ENCODE measurements at places on chromosomes 5 and 9. TPM values are rescaled to one million over a fixed set of nuclear protein-coding genes. Genes with fewer than 3 reads are reported as not detected.

The CENPK gene
- 11.3 TPM for total RNA-seq

The THBS4 gene
- total RNA-seq = 1.5 TPM

The RELL2 gene
- 6.1 TPM for total RNA-seq

DNA sequence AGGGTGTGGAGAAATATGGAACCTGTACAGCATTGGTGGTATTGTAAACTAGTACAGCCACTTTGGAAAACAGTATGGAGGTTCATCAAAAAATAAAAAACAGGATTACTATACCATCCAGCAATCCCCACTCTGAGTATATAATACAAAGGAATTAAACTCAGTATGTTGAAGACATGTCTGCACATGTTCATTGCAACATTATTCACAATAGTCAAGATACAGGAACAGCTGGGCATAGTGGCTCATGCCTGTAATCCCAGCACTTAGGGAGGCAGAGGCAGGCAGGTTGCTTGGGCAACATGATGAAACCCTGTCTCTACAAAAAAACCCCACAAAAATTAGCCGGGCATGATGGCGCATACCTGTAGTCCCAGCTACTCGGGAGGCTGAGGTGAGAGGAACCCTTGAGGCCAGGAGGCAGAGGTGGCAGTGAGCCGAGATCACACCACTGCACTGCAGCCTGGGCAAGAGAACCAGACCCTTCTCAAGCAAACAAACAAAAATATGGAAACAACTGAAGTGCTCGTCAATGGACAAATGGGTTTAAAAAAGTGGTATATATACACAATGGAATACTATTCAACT, 63.6 kb downstream of the TMEM174 start:
- DNase-seq = no peak

DNA sequence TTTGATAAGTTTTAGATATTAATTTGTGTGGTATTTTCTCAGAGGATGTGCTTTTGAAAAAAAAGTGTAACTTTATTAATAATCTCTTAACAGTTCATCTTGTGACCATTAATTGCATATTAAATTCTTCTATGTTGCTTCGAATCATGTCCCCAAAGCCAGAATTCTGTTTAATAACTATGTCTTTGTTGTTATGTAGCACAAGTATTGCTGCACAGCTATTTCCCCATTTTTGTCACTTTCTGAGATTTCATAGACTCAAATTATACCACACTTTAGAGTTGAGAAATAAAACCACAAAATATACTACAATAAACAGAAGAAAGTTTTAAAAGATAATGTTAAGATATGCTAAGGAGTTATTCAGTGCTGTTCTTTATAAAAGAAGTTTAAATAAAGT, 2.8 kb downstream of the MEF2C start:
- no peak for DNase-seq

DNA sequence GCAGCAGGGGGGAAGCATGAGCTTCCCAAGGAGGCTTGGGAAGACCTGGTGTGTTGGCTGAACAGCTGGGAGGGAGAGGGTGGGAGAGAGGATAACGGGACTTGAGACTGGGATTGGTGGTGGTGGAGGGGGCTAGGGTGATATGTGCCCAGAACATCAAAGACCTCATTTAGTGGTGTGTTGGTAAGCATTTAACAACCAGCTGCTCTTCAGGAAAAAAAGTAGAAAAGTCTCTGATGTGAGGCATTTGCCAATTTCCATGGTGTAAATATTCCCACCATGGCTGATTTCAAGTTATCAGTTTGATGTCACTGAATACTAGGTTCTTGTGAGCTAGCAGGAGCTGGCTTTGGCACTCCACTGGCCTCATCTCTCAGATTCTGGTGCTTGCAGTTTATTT, 170.8 kb downstream of the MACROH2A1 start:
- no peak for DNase-seq

DNA sequence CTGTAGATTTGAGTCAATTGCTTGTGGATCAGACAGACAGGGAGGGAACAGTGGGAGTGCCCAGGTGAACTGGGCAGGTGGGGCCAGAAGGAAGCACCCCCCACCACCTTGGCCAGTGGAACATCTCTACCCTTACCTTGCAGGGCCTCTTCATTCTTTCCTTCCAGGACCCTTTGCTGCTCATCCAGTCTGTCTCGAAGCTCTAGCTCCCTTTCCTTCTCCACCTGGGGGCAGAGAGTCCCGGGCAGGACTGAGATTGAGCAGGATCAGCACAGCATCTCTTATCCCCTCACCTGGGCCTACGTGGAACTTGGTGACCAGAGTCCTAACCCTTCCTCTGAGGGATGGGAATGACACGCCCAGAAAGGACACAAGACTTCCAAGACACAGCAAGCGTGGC, 25.0 kb downstream of the CCDC69 start:
- DNase-seq = no peak

DNA sequence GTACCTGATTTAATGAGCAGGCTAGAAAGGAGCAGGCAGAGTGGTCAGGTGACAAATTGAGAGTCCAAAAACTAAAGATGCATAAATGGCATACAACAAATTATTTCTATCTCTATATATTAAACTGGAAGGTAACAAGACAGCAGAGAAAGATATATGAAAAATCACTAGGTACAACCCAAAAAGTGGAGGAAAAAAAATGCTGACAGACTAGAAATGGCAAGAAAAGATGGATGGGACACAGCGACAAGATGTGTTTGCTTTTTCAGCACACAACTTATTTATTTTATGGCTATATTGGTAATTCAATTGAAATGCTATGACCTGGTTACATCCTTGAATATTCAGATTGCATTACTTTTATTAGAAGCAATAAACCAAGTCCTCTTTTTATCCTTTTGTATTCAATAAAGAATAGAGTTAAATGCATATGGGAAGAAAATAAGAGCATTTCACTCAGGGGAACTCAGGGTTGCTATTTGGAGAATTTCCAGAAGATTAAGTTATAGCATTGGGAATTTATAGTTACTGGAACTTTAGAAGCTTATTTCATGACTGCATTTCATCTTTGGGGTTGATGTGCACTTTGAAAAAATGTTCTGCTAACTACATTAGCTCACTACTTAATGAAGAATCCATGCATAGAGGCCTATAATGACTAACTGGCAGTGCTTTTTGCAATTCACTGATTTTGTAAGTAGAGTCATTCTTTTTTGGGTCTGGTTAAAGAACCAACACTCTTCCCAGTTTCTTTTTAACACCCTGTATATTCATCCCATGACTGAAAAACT, 566.6 kb upstream of the TUSC1 start:
- DNase-seq = no peak

DNA sequence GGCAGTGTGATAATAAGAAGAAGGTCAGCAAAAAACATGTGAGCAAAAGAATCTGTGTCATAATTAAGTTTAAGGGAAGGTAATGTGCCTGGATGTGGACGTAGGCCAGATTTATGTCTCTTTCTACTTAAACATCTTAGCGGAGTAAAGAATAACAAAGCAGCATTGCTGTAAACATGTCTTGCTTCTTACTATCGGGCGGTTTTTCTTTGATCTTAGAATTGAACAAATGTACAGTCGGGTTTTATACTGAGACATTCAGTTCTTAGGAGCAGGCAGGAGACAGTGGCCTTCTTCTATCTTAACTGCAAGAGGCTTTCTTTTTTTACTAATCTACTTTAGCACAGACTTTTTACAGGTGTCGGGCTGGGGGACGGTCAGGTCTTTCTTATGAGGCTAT, 40.4 kb upstream of the FLT4 start:
- no peak for DNase-seq

All from osteocyte (in vitro differentiated cells).